NCI-H1694 (cell line): ENCODE measurements at places on chromosomes 11 and 22.

DNA sequence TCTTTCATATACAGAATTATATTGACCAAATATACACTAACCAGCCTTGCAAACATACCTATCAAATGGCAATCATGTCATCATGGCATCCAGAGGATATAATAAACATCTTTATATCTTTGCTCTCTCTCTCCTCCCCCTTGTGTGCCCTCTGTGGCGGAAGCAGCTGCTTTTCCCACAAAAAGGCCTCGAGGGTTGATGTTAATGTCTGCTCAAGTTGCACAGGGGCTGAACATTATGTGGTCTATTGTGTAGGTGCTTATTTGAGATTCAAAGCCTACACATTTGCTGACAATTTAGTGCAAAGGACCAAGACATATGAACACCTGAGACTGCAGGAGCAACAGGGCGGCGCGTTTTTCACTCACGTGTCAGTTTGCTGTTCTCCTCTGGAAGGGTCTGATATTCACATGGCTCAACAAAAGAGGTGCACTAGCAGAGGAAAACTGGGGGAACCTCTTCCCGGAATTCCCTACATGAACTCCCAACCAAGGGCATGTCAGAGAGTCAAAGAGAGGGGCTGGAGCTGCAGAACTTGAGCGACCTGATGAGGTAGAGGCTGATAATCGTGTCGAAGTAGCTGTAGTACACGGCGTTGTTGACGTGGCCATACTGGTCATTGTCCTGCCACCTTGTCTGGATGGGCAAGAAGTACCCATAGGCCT lies 138.8 kb downstream of the RCN1 start:
- DNase-seq = no peak

DNA sequence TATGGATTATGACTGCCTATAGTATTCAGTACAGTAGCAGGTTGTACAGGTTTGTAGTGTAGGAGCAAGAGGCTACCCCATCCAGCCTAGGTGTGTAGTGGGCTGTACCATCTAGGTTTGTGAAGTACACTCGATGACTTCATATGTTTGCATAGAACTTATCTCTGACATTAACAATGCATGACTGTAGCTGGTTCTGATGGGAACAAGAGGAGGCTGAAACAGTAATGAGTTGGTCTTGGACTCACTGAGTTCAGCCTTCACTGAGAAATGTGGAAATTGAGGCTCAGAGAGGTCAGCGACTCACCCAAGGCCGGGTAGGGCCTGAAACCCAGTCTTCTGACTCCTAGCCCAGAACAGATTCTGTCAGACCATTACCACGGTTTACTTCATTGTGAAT lies 13.0 kb downstream of the MYO7A start:
- no peak for DNase-seq

- no peak for DNase-seq
Observed at GRCh38 chr11:2844116-2844842, 41.3 kb downstream of the CDKN1C start.

- DNase-seq = no peak
Observed at GRCh38 chr11:71462726-71463125, 9.7 kb downstream of the NADSYN1 start.
